Activated T-helper 1 cell treated with anti-CD3 and anti-CD28 coated beads, Interleukin-2, amount 50 U/mL, for 16 hours (primary cell): ENCODE measurements at places on chromosomes 3 and 15.

GRCh38 chr3:152823173-152823572, 11.8 kb upstream of the P2RY1 start:
- DNase-seq = no peak

GRCh38 chr3:28601291-28601690, 252.7 kb upstream of the AZI2 start:
- no peak for DNase-seq

DNA sequence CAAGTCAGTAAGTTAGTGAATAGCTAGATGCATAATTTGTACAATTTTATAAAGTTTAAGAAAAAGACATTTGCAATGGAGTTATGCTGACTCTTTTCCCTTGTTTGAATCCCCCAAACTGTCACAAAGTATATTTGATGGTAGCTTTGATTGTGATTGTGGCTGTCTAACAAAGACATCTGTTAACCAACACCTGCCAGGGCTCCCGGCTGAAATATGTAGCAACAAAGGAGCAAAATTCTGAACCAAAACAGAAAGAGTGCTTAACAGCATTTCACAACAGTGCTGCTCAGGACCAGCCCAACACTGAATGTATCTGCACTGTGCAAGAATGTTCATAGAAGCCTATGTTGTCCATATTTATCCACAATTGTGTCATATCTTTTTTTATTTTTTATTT, 39.4 kb downstream of the LEO1 start:
- no peak for DNase-seq

- no peak for DNase-seq
Observed at GRCh38 chr3:63508305-63508704, 144.2 kb upstream of the SNTN start.

DNA sequence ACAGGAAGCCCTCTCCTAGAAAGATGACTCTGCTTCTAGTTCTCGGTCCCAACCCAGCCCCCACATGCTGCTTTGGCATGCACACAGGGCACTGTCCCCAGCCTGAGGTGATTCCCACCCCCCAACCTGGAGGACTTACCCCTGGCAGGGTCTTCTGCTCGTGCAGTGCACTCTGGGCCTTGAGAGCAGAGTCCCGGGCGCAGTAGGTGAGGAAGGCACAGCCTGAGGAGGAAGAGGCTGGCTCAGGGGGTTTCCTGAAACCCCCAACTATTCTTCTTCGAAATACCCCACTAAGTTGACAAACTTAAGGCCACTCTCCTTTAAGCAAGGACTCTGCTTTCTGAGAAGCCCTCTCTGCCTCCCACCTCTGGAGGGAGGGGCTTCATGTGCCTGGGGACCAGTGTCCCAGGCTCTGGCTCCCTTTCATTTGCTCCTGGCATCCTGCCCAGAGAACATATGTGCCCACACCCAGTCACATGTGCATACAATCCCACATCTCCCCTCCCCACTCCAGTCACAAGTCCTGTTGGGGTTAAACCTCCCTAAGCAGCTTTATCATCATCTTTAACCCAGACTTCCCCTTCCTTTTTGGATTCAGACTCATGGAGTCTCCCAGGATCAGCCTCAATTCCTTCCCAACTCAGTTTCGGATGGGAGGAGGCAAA, 4.1 kb downstream of the CELF6 start:
- DNase-seq = no peak

DNA sequence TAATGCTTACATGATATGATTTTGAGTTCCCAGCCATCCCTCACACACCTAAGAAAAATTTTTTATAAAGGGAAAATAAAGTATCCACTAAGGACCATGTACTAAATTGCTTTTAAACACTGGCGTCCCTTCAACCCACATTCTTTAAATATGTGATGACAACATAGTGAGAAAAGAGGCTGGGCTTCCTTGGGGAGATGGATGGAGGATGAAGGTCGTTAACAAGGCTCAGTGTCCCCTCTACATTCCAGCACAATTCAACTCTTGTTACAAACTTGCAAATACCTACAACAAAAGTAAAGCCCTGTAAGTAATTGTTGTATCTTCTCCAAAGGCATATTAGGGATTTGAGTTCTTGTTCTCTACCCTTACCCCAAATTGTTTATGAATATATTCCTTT, 87.2 kb upstream of the SLC4A7 start:
- no peak for DNase-seq

DNA sequence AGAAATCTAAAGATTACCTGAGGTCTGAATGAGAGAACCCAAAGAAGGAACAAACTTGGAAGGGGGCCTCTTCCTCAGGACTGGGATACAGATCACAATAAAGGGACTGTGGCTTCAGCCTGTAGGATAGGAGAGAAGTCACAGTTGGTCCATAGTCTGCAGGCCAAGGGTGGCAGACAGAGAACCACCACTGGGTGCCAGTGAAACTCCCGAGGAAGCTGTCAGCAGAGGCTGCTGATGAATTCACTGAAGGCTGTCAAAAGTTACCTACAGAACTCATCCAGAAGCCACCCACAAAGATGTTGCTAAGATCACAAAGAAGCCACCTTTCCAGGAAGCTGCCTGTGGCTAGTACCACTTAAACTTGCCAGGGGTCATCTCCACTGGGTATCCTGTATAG, 78.5 kb downstream of the TMCO5A start:
- DNase-seq = no peak

DNA sequence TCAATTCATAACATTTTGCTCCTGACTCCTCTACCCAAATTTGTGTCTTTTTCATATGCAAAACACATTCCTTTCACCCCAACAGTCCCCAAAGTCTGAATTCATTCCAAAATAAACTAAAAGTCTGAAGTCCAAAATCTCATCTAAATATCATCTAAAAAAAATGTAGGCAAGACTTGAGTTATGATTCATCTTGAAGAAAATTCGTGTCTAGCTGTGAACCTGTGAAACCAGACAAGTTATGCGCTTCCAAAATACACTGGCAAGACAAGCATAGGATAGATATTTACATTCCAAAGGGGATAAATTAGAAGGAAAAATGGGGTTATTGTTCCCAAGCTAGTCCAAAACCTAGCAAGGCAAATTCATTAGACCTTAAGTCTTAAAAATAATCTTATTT, 1302.0 kb upstream of the GBE1 start:
- no peak for DNase-seq

DNA sequence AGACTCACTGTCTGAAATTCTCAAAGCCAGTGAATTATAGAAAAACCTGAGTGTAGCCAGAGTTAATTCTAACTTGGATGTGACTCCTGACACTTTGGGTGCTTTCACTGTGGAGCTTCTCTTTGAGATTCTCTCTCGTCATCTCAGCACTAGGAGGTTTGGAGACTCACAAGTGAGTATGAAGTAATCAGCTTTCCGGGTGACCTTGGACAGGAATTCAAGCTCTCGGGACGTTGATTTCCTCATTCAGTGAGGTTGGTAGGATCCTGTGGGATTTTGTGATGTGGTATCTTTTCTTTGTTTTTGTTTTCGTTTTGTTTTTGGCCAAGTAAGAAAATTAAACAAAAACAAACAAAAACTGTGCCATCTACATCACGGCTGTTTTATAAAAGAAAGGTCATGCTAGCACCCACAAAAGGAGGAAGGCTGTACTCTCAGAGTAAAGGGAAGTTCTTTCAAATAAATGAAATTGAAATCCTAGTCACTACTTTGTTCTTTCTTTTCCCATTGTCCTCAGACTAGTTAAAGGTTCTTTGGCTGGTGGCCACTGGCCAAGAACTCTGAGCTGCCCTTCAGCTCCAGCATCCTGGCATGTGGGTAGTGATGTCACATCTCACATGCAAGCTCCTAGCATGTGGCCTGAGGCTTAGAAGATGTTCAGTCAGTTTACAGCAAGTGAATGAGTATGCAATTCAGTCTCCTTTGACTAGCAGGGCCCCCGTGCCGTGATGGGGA, 263.3 kb upstream of the TPM1 start:
- no peak for DNase-seq

DNA sequence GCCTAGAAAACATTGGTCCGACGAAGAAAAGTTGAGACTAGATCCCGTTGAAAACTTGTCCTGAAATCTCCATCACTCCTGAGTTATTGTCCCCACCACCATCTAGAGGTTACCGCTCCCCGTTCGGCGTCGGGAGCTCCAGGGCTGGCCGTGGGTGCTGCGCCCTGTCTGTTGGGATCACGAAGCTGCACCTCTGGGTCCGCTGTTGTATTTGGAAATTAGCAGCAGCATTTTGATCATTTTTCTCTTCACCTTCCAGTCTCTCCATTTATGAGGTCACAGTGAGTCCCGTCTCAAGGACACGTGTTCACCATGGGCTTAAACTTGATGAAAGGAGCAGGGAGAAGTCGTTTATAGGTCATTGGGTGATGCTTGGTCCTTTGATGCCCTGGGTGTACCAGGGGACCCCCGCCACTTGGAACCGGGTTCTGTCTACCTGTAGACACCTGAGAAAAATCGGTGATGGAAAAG, 565 bp downstream of the MANF start:
- DNase-seq = no peak
